GM12878 (cell line): ENCODE measurements at places on chromosomes 16 and 17.

- no peak for DNase-seq
Measured at GRCh38 chr16:67669499-67670101, 3.0 kb downstream of the C16orf86 start.

- DNase-seq = no peak
Measured at GRCh38 chr17:43579566-43580140, 33.5 kb upstream of the ETV4 start.

GRCh38 chr17:33120103-33120502, 128.5 kb downstream of the SPACA3 start:
- no peak for DNase-seq

DNA sequence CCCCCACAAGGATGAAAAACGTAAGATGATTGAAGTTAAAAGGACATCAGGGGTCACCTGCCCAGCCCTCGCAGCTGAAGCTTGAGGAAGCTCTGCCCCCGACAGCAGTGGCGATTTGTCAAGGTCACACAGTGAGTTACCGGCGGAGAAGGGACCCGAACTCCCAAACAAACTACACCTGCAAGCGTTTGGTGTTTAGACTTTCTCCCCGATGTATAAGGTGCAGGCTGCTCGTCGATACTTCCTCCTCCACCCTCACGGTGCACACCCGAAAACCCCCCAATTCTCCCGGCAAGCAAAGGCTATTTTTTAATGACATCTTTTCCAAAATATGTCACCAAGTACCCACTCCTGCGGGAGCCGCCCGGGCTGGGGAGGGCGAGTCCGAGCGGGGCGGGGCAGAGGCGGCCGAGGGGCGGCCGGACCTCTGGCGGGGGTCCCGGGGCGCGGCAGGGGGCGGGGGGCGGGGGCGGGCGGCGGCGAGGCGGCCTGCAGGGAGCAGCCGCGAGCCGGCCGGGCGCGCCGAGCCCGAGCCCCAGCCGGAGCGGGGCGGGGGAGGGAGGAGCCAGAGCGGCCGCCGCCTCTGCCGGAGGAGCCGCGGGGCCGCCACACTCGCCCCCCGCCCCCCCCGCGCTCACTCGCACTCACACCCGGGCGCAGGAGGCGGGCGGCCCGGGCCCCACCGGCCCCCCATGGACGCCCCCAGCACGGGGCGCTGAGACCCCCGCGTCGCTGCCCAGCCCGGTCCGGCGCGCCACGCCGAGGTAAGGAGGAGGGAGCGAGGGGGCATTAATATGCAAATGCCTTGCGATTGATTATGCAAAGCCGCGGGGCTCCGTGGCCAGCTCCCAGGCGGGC, at the start of gene THRA:
Gene THRA (plus strand): TSS at position 637 of the 858 bp plus-strand sequence. CDS start 11,524 bp downstream, outside the sequence.
- no peak for DNase-seq

GRCh38 chr17:38911081-38911730, 14.2 kb upstream of the LASP1NB start:
- DNase-seq = no peak

GRCh38 chr17:8542599-8543502, 87.7 kb downstream of the MYH10 start:
- DNase-seq = no peak

- no peak for DNase-seq
Measured at GRCh38 chr17:4607773-4608187, 23.5 kb downstream of the SMTNL2 start.

DNA sequence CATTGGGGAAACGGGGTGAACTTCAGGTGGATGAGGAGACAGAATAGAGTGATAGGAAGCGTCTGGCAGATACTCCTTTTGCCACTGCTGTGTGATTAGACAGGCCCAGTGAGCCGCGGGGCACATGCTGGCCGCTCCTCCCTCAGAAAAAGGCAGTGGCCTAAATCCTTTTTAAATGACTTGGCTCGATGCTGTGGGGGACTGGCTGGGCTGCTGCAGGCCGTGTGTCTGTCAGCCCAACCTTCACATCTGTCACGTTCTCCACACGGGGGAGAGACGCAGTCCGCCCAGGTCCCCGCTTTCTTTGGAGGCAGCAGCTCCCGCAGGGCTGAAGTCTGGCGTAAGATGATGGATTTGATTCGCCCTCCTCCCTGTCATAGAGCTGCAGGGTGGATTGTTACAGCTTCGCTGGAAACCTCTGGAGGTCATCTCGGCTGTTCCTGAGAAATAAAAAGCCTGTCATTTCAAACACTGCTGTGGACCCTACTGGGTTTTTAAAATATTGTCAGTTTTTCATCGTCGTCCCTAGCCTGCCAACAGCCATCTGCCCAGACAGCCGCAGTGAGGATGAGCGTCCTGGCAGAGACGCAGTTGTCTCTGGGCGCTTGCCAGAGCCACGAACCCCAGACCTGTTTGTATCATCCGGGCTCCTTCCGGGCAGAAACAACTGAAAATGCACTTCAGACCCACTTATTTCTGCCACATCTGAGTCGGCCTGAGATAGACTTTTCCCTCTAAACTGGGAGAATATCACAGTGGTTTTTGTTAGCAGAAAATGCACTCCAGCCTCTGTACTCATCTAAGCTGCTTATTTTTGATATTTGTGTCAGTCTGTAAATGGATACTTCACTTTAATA, 7.0 kb upstream of the TMEM235 start:
- no peak for DNase-seq

GRCh38 chr17:74176546-74177001, 26.9 kb upstream of the RPL38 start:
- DNase-seq = no peak

DNA sequence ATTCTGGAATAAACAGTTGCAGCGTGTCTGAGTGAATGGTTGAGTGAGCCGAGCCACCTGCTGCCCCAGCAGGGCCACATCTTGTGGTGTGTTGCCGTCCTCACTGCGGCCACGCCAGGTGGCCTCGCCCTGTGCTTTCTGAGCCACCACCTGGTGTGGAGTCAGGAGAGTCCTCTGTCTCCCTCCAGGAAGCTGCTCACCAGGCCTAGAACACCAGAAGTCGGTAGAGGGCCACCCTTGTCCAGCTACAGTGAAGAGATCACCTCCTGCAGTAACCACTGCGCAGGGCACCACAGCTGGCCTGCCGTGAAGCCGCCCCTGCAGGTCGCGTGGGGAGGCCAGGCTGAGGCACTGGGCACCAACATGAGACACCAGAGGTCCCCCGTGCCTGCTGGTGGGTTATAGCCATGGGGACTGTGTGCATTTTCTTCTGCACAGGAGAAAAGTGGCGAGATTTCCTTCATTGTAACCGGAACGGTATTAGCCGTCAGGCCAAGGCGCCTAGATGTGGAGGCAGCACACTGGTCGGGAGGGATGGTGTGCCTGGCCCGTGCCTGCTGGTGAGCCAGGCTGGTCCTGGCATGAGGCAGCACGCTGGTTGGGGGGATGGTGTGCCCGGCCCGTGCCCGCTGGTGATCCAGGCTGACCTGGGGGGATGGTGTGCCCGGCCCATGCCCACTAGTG, 28.9 kb upstream of the FOXK2 start:
- no peak for DNase-seq

GRCh38 chr17:40176754-40177110, 538 bp upstream of the RAPGEFL1 start:
- DNase-seq = no peak

DNA sequence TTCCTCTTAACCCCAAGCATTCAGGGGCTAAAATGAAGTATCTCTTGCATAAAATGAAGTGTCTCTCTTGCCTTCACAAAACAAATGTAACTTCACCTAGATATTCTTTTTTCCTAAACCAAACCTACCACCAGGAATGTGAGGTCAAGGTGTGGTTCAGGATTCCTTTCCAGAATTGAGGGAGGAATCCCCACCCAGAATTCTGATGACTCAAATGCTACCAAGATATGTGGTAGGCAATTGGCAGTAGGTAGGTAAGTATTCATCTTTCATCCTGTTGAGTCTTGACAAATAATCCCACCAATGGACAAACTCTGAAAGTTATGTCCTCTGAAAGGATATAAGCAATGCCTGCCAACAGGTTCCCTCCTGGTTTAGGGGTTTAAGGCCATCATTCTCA, 26.2 kb downstream of the TRIM16 start:
- no peak for DNase-seq

GRCh38 chr17:75313941-75314551, 24.8 kb upstream of the SLC25A19 start:
- no peak for DNase-seq

GRCh38 chr17:77439189-77440018, 298.6 kb downstream of the SEC14L1 start:
- no peak for DNase-seq

GRCh38 chr16:49800876-49801275, 55.0 kb downstream of the ZNF423 start:
- DNase-seq = peak; percentile 24

DNA sequence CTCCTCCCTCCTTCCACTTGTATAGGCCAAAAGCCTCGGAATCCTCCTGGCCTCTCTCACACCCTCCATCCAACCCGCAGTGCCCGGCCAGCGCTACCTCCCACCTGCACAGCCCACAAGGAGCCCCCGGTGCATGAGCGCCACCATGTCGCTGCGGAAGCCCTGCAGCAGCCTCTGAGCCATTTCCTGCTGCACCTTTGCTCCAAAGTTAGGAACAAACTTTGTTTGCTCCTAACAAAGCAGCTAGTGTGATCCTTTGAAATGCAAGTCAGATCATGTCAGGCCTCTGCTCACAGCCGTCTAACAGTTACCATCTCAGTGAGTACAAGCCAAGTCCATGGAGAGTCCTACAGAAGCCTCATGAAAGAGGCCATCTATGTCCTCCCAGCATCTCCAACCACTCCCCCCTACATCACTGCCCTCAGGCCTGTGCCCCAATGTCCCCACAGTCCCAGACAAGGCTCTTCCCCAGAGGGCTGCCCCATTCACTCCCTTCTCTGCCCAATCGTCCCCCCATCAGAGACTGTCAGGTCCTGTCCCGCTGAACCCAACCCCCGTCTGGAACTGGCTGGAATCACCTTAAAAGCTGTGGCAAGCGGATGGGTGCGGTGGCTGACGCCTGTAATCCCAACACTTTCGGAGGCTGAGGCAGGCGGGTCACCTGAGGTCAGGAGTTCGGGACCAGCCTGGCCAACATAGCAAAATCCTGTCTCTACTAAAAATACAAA, 7.5 kb downstream of the DCAKD start:
- no peak for DNase-seq

GRCh38 chr17:12140685-12141084, 120.0 kb downstream of the MAP2K4 start:
- no peak for DNase-seq

DNA sequence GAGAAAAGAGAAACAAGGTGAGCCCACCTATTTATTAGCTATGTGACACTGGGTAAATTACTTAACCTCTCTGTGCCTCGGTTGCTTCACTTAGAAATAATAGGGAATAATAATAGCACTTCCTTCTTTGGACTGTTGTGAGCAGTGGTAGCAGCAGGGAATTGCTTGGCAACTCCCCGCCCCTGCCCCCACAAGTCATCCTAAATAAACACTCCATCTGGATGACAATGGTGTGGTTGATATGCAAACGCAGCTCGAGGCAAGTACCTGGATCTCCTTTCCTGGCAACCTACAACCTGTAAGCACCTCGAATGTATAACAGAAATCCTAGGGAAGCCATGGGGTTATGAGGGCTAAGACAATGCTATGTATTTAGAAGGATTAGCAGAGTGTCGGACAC, 9.1 kb downstream of the TEKT3 start:
- no peak for DNase-seq

DNA sequence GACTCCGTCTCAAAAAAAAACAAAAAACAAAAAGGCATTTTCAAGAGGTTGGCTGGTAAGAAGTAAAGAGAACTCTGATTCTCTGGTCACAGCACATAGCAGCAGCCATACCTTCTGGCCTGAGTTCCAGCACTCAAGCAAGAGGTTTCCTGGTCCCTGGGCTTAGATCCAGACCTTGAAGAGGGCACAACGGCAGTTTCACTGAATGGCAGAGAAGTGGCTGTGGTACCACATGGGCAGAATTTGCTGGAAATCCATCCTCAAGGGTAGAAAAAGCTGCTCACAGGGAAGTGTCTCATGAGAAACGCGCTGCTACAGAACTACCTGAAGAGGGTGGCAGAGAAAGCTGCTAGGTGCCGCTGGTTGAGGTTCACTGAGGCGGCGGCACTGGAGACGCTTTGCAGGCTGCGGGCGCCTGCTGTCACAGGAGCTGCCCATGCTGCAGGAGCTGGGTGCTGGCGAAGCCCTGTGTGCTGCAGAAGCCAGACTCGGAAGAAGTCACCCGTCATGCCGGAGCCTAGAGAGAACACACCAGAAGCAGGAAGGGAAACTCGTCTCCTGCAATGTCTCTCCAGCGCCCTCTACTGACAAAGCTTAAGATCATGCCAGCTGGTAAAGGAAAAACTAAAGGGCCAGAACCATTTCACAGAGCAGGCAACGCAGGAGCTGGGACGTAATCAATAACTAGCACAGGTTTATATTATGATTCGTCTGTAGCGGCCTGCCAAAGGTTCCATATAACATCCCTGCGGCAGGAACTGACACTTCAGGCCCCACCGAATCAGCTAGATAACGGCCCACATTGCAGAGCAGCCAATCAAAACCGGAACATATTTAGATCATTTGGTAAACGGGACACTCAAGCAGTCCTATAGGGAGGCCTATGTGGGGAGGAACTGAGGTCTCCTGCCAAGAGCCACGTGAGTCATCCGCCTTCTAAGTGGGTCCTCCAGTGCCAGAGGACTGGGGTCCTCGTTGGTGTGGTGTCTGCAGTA, 5.4 kb upstream of the ZNF213 start:
- no peak for DNase-seq

- DNase-seq = no peak
Measured at GRCh38 chr17:73404246-73404645, 92.4 kb upstream of the CDC42EP4 start.

DNA sequence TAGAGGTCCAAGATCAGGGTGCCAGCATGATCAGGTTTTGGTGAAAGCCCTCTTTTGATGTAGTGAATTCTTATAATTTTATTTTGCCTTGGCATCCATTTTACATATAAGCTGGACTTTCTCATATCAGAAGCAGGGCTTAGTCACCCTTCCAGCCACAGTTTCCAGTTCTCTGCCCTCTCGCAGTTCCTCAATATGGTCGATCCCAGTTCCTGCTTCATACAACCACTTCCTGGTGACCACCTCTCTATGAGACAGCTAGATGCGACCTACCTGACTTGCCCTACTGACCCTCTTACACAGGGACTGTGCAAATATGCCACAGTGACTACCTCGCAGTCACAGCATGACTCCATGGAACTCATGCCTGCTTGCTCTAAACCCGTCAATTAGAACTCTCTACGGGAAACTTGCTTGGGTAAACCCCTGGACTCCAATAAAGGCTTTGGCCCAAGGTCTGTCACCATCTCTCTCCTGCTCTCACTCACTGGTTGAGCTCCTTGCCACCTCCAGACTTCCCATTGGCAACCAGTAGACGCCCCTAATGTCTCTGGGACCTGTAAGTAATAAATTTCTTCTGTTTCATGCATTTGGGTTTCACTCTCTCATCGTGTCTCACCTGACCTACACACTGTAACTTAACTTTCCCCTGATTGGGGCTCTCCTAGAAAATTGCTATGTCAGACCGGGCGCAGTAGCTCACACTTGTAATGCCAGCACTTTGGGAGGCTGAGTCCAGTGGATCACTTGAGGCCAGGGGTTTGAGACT, 21.4 kb downstream of the CD300LG start:
- DNase-seq = no peak
